ENCODE measurements at places on chromosomes 7 and 10.

- no peak for DNase-seq
Observed at GRCh38 chr7:33671531-33672262, 233.6 kb upstream of the BMPER start.

- DNase-seq: no peak
Observed at GRCh38 chr10:73841061-73841421, 29.6 kb upstream of the NDST2 start.

- DNase-seq: no peak
Observed at GRCh38 chr10:101189461-101190401, 39.5 kb downstream of the LBX1 start.

GRCh38 chr7:115642194-115642593 lies 388.4 kb downstream of the TFEC start:
- no peak for DNase-seq

GRCh38 chr10:110706690-110707098 lies 62.6 kb downstream of the RBM20 start:
- no peak for DNase-seq

- no peak for DNase-seq
Observed at GRCh38 chr10:25047591-25048301, 31.3 kb downstream of the THNSL1 start.

- no peak for DNase-seq
Observed at GRCh38 chr7:110210941-110211608, 879.9 kb upstream of the LRRN3 start.

DNA sequence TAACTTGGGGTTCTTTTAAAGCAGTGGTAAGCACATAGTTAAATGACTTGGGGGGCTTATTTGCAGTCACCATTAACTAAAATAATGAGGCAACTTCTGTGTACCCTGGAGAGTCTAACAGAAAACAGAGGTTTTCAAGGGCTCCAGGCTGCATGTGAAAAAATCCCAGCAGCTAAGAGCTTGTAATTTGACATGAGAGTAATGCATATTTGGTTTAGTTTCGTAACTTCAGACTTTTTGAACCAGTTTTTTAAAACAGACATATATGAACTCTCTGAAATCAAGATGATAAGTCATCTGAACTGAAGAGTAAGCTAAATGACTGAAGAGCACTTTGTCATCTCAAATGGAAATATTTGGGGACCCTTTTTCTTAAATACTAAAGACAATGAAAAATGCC lies 40.2 kb upstream of the IFRD1 start:
- no peak for DNase-seq

DNA sequence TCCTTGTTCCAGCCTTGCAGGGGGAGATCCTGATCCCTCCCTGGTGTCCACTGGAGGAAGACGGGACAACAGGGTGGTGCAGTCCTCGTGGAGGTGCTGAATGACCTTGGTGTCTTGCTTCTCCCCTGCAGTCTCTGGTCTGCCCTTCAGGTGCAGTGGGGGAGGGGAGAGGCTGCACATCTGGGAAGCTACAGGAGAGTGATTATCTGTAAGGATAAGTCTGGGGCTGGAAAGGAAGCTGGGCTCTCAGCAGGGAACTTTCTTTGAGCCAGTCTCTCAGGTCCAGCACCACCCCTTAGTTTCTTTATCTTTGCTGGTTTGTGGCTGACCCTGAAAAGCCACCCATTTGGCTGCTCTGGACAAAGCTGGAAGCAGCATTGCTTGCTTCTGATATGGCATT lies 275.6 kb downstream of the CCSER2 start:
- no peak for DNase-seq

GRCh38 chr7:42907316-42907715 lies 4.6 kb downstream of the C7orf25 start:
- no peak for DNase-seq

DNA sequence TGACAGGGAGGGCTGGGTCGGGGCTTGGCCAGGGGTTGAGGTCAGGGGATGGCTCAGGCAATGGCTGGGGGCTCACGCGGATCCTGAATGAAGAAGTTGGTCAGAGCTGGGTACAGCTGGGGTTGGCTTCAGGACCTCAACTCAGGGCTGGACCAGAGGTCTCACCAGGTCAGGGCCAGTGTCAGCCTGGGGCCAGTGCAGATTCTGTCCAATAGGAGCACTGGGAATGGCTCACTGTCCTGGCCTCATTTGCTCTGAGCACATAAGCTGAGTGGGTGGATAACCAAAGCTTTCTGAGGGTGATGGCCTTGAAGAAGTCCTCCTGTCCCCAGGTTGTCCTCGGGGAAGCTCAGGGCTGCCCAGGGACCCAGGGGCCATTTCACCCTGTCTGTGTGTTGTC lies 54.9 kb upstream of the PCBD1 start:
- DNase-seq: no peak

DNA sequence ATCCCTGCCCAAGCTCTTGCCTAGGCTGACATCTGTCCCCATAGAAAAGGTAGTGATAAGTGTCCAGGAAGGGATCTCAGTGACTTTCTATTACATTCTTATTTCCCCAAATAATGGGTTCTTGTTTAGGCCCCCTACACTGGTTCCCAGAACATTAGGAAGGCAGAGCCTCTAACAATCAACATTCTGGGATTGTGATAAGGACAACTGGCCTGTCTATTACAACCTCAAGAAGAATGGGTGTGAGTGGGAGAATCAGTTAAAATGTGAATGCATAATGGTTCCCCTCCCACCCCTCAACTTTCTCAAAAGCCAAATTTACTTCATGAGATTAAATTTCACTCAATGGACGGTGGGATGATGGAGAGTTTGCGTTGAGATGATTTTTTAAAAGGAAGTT lies 6.4 kb upstream of the ANKRD1 start:
- no peak for DNase-seq

GRCh38 chr7:143322760-143323633 lies 7.1 kb downstream of the CLCN1 start:
- DNase-seq: no peak

DNA sequence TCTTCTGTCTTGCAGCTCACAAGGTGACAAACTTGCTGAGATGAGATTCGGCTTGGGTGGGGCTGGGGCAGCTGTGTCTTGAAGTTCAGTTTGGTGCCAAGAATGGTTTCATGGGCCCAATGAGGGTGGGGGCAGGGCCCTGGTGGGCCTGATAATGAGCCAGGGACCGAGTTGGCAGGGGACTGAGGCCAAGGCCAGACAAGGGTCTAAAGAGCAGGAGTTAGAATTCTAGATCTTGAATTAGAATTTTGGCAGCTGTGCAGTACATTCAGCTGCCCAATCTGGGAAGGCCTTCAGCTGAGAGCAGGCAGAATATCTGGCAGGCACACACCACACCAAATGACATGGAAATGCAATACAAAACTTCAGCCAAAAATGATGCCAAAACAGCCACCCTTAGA lies 1.5 kb upstream of the JAZF1 start:
- DNase-seq: no peak

DNA sequence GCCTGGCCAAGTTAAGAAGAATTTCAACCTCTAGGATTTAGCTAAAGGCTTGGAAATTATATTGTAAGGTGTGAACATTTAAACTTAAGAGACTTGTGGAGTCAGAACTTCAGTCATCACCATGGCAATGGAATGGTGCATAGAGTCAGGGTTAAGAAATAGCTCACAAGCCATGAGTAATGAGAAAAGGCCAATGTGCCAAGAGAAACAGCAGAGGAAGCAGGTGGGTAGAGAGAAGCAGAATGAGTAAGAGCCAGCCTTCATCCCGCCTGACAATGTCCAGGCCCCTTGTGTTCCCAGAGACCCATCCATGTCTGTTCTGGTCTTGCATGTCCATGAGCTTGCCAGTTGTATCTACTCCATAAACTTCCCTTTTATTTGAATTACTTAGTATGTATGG lies 62.6 kb upstream of the TBX20 start:
- DNase-seq: no peak

DNA sequence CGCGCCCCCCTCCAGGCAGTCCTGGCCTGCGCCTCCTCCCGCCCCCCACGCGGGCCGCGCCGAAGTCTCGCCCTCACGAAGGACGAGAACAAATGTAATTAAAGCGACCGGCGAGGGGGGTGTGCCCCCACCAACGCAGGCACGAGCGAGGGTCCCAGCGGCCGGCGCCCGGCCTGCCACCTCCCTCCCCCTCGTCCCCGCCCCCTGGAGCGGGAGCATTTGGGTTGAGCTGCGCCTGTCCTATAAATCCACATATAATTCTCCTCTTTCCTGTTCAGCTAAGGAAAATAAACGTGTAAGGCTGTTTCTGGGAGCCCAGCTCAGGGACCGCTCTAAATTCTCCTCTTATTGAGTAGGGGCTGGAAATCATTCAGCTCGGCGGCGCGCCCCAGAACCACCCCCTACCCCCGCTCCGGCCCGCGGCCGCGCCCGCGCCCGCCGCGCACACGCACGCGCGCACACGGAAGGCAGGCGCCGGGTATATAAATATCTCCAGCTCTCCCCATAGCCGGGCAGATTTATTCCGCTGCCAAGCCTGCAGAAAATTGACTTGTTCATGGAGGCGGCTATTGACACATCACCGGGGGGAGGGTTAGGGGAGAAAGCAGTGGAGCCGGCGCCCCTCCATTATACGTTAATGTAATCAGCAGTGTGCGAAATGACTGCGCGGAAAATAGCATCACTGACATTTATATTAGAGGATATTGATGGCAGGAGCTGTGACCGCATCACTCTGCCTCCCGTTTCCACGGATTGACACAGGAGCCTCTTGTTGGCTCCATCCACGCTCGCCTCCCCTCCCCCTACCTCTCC lies 61.6 kb upstream of the BTRC start:
- no peak for DNase-seq

GRCh38 chr7:51279391-51280023 lies 37.1 kb downstream of the COBL start:
- DNase-seq: no peak

GRCh38 chr7:66950763-66951162 lies 29.7 kb downstream of the TMEM248 start:
- DNase-seq: peak; percentile 49

- DNase-seq: no peak
Observed at GRCh38 chr10:987620-987869, 689 bp upstream of the GTPBP4 start.

DNA sequence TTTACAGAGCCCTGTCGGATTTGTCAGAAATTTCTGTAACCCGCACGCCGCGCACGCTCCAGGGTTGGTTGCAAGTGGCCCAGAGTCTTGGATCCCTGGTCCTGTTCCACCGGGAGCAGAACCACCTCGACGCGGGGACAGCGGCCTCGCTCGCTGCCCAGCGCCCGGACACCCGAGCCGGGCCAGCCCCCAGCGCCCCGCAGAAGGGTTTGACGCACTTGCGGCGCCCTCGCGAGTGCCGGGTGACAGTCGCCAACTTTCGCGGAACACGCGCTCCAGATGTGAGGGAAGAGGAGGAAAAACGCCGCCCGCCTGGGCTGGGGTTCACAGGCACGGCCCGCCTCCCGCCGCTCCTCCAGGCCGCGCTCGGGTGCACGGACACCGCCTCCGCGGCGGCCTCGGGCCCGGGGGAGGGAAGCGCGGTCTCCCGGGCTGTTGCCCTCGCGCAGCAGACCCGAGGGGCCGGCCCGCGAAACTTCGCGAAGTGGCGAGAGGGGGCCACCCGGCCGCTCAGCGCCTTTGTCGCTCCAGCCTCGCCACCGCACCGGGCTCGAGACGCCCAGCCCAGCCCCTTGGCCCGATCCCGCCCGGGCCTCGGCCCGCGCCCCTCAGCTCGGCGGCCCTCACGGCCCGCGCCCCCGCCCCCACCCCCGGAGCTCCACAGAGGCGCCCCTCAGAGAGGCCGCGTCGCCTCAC lies 514 bp downstream of the RNF216 start:
- no peak for DNase-seq

GRCh38 chr7:50397320-50397970 lies 52.7 kb downstream of the FIGNL1 start:
- no peak for DNase-seq

DNA sequence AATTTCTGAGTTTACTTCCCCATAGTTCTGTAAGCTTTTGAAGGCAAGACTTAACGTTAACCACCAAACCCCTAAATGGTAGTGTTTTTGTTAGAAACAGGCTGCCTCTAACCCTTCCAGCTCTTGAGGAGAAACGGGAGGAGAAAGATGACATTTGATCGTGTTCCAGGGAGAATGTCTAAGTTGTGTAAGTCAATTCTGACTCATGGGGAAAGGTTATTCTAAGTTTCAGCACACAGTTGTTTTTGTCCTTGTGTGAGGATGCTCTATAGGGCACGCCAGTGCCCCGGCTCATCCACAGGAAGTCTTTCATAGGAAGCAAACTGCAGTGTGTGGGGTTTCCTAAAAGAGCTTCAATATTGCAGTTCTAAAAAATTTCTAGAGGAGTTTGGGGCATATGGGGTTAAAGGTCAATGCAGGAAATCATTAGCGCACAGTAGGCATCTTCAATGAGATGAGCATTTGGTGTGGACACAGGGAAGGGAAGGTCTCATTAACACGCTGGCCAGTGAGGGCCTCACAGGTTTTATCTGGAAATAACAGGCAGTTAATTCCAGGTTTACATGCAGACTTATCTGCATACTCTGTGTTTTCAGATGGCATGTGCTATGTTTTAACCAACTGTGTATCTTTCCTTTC lies 638.2 kb upstream of the IGFBP3 start:
- DNase-seq: no peak

DNA sequence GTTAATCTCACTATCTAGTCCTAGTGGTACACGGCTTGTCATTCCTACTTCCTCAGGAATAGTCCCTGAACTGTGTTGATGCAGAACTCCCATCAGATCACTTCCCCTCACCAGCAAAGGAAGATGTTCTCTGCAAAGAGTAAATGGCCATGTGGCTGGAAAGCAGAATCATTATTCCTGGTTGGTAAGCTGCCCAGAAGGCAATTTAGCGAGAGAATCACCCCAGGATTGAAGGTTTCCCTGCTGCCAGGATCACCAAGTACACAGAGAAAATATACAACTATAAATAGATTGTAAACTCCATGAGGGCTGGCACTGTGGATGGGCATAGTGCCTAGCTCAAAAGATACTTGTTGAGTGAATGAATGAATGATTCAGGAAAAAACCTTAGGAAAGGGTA lies 115.0 kb downstream of the GFRA1 start:
- no peak for DNase-seq

All from substantia nigra (tissue), 51 donors.